SW480 (cell line): ENCODE measurements at places on chromosomes 7 and 10.
A peak's percentile ranks its signal among the peaks of the same experiment; 100 is the strongest.

GRCh38 chr10:18238870-18239485 lies 98.8 kb downstream of the CACNB2 start:
- DNase-seq: peak; percentile 29

- no peak for DNase-seq
Observed at GRCh38 chr7:101581891-101582290, 47.2 kb downstream of the MYL10 start.

GRCh38 chr7:148155000-148155399 lies 435.6 kb upstream of the C7orf33 start:
- DNase-seq: no peak

- no peak for DNase-seq
Observed at GRCh38 chr10:43038783-43039623, 37.9 kb upstream of the RET start.

DNA sequence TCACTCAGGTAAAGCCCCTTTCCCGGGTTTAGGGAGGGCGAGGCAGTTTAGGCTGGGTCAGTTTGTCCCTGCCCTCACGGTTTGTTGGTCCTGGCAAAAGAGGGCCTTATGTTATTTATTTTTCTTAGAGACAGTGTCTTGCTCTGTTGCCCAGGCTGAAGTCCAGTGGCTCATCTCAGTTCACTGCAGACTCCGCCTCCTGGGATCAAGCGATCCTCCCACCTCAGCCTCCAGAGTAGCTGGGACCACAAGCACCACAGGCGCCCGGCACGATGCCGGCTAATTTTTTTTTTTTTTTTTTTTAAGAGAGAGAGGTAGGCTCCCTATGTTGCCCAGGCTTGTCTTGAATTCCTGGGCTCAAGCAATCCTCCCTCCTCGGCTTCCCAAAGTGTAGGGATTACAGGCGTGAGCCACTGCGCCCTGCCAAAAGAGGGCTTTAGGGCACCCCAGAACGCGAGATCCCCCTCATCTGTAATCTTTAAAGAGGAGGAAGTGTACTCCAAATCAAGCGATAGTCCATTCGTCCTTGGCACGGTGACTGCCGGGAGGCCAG lies 626 bp upstream of the BMS1 start:
- DNase-seq: no peak

GRCh38 chr7:30933124-30933974 lies 21.7 kb downstream of the AQP1 start:
- no peak for DNase-seq

DNA sequence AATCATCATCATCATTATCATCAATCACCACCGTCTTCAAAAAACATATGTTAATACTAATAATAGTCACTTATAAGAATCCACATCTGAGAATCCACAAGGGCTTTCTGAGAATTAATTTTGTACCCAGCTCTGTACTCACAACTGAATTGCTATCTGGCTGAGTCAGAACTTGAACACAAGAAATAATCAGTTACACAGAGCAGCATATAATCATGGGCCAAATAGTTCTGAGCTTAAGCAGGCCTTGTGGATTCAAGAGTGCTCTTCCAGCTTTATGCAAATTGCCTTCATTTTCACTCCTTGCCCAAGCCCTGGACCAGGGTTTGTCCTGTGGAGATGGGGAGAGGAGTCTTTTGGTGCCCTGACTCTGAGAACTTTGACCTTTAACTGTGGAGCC lies 304.5 kb downstream of the ZNF248 start:
- no peak for DNase-seq
